Stomach (tissue), 19 donors: ENCODE measurements at places on chromosomes 3 and 15. TPM values are rescaled to one million over a fixed set of nuclear protein-coding genes. Genes with fewer than 3 reads are reported as not detected.

Gene MESP2
- not detected for total RNA-seq

Gene KLHL24
- total RNA-seq: 49.1 TPM

Gene TAGLN3
- total RNA-seq: not detected

Gene FAM107A
- total RNA-seq: 11.2 TPM

GRCh38 chr3:124570232-124570631 is 160.0 kb upstream of the UMPS start:
- no peak overlapping the region for H3K27ac ChIP-seq
- H3K36me3 ChIP-seq: no peaks in the 10 kb centered on the region
- no peak for DNase-seq

DNA sequence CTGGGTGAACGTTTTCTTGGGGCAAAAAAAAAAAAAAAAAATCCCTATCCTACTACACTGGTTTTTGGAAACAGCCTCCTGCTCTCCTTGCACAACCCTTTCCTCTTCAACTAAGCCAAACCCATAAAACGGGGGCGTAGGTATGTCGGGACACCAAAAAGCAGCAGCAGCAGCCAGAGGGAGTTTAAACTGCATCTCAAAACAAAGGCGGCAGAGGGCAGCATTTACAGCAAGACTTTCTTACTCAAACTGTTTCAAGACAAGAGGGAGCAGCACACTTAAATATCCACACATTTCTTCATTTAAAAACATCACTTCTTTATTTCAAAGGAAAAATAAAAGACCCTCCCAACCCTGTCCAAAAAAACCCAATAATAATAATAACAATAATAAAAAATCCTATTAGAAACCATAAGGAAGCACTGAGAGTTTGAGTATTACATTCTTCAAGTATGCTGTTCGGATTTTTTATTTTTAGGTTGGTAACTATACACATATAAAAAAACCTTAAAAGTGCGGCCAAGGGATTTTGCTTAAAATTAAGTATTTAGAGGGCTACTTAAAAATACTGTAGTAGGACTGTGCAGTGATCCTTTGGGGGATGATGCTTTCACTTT is 43.9 kb upstream of the PLXND1 start:
- no peak overlapping the region for H3K4me3 ChIP-seq
- no peak overlapping the region for H3K27ac ChIP-seq

DNA sequence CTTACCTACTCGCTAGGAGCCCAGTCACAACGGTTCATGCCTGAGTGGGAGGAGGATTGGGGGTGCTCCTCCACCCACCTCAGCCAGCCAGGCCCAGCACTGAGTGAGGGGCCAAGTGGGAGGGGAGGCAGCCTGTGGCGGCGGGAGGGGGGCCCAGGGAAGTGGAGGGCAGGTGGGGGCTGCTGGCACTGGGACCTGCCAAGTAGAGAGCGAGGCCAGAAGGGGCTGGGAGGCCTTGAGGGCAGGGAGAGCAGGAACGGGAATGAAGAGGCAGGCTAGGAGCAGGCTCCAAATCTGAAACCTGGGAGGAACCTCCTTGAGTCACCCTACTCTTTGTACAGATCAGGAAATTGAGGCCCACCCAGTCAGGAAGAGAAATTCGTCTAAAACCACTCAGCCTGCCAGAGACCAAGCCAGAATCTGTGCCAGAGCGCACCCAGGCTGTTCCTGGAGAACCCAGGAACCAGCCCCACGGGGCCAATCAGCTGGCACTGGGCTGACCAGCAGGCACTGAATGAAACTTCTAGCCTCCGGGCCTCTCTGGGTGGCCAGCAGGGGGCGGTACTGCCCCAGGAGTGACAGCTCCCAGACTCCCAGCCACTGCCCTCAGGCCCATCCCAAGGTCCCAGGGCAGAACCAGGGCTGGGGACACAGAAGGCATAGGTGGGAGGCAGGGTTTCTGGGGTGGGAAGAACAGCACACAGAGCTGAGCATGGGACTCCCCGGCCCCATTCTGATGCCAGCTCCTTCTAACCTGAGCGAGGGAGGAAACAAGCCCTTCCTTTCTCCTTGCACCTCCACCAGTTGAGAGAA is 14.8 kb upstream of the CYP11A1 start:
- H3K27ac ChIP-seq: no peak overlapping the region
- peaks cover 5% of the 10 kb centered on the region for H3K4me1 ChIP-seq
- DNase-seq: peak; percentile 91
- no peak overlapping the region for H3K4me3 ChIP-seq
- no peaks in the 10 kb centered on the region for H3K36me3 ChIP-seq

DNA sequence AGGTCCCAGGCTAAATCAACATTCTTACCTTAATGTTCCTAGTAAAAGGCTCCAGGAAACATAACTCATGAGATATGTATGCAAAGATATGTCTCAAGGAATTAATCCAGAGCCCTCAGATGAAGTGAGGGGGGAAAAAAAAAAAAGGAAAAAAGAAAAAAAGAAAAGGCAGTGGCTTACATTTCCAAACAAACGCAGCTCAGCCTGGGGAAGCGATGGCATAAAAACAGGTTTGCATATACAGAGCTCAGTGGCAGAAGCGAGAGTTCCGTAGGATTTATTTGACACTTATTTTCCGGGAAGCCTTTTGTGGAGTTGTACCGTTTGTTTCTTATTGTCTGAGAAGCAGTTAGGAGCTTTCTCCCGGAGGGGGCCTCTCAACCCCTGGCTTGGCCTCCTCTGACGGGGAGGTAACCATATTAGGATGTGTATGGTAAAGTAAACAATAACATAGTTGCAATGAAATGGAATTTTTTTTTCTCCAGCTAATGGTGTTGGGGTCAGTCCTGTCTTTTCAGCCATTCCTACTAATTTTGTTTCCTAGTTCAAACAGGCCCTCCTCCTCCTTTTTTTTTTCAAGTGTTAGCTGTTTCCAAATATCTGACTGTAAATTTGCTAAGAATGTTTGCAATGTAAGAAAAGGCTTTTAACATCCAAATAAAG is 338.6 kb downstream of the FOXP1 start:
- H3K27ac ChIP-seq: peak overlapping the region; percentile 7
- H3K36me3 ChIP-seq: no peaks in the 10 kb centered on the region
- no peak for DNase-seq
- peak overlapping the region; percentile 10 for H3K4me3 ChIP-seq
- peaks cover 72% of the 10 kb centered on the region for H3K4me1 ChIP-seq

- H3K36me3 ChIP-seq: no peaks in the 10 kb centered on the region
- H3K27me3 ChIP-seq: no peaks in the 10 kb centered on the region
- H3K4me1 ChIP-seq: peaks cover 15% of the 10 kb centered on the region
- no peak overlapping the region for H3K4me3 ChIP-seq
These were observed 415.0 kb downstream of the PDCD6IP start for GRCh38 chr3:34213478-34213877.

DNA sequence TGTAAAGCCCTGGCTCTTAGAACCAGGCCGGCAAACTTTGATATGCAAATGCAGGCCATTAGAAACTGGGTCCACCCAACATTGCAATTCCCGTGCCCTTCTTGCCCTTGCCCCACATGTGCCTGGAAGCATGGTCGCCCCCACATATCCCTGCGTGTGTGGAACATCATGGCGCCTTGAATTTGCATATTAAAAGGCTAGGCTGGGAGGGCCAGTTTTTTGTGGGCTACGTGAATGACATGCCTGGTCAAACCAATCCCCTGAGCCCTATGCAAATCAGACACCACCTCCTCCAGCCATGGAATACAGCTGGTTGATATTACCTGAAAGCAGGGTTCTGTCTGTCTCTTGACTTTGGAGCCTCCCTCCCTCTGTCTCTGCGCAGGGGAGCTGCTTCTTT is 58.7 kb upstream of the ARHGEF26 start:
- H3K27ac ChIP-seq: no peak overlapping the region
- no peaks in the 10 kb centered on the region for H3K36me3 ChIP-seq
- no peaks in the 10 kb centered on the region for H3K4me1 ChIP-seq
- no peak overlapping the region for H3K4me3 ChIP-seq
- DNase-seq: no peak

GRCh38 chr15:38651328-38652038 is 86.9 kb upstream of the RASGRP1 start:
- peaks cover 16% of the 10 kb centered on the region for H3K4me1 ChIP-seq
- DNase-seq: no peak
- H3K27ac ChIP-seq: no peak overlapping the region
- H3K27me3 ChIP-seq: no peaks in the 10 kb centered on the region
- H3K36me3 ChIP-seq: no peaks in the 10 kb centered on the region

DNA sequence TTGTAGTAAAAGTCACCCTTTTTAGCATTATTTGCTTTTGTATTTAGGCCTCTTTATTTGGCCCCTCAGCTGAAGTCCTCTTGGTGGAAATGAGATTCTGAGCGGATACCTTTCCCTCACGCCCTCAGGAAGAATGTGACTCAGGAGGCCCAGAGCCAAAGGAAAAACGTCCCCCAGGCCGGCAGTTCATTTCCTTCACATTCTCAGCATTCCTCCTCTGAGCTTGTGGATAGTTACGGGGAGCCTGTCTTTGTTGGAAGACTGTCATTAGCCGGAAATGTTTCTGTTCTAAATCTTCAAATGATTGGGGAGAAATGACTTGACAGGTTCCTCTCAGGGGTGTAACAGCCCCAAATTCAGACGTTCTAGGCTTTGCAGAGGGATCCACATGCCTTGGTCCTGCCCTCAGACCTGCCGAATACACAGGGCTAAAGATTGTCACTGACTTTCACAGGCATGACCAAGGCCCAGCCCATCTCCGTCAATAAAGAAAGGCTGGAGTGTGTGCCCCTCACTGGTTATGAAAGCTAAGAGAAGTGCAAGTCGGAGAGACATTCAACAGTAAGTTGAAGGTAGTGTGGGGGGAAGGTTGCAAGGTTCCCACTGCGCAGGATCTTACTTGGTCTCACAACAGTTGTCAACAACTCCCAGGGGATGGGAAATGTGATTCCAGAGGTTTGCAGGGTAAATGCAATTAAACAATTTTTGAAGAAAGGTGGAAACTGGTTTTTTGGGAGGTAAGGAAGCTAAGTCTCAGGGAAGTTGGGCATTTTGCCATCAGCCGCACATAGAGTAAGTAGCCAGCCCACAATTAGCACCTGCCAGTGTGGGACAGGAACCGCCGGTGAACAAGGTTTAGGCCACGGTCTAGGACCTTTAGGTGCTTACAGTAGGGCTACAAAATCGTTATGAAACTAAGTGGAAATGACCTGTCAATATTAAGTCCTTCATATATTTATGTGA is 39.7 kb upstream of the MYZAP start:
- peaks cover 78% of the 10 kb centered on the region for H3K4me1 ChIP-seq
- no peak overlapping the region for H3K4me3 ChIP-seq
- H3K36me3 ChIP-seq: peaks cover 6% of the 10 kb centered on the region

DNA sequence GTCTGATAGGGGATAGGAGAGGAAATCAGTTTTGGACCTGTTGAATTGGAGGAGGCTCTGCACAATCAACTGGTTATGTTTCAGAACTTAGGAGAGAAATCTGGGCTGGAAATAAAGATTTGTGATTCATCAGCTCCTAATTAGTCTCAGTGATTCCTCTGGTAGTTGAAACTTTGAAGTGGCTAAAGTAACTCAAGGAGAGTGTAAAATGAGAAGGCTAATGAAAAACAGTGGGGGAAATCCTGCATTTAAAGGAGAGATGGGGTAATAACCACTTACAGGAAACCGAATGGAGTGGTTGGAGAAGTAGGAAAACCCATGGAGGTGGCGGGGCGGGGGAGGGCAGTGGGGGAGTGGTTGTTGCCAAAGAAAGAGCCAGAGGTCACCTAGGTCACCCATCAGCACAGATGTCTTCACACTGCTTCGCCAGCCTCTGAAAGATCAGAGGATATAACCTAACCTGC is 32.6 kb downstream of the MAP2K5 start:
- no peak overlapping the region for H3K4me3 ChIP-seq
- H3K36me3 ChIP-seq: no peaks in the 10 kb centered on the region
- DNase-seq: no peak
- H3K4me1 ChIP-seq: no peaks in the 10 kb centered on the region
- no peak overlapping the region for H3K27ac ChIP-seq

DNA sequence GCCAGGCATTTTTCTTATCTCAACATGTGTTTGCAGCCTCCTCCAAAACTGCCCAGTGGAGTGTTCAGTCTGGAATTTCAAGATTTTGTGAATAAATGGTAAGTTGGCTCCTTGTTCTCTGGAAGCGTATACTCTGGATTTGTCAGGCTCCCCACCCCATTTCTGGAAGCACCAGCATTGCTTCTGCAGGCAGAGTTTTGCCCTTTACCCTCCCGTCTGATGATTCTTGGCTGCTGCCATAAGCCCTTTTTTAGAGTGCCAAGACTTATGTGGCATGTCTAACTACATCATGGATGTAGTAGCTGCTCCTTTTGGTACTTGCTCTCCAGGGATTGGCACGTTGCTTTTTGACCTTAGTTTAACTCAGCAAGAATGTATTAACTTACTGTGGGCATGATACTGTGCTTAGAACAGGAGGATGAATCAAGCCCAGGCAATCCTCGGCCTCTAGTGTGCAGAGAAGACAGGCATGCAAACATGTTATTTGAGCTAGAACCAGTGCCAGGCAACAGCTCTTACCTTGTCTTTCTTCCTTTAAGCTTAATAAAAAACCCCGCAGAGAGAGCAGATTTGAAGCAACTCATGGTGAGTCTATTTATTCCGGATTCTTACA is 8.3 kb downstream of the SNAPC5 start:
- DNase-seq: no peak
- H3K27ac ChIP-seq: no peak overlapping the region
- H3K4me3 ChIP-seq: no peak overlapping the region
